ENCODE measurements at places on chromosomes 5 and 9. TPM values are rescaled to one million over a fixed set of nuclear protein-coding genes. Genes with fewer than 3 reads are reported as not detected.

The NR6A1 gene
- polyA plus RNA-seq, result not detected

The SCGB3A2 gene
- not detected for polyA plus RNA-seq

The NUDT12 gene
- polyA plus RNA-seq, result 0.34 TPM

The TAS2R1 gene
- not detected for polyA plus RNA-seq

The PCDHB6 gene
- polyA plus RNA-seq, result not detected

The COL5A1 gene
- polyA plus RNA-seq, result 0.02 TPM

The PCDHA1 gene
- polyA plus RNA-seq, result not detected

The SLC1A1 gene
- polyA plus RNA-seq, result 0.37 TPM

All from CD4-positive, CD25-positive, alpha-beta regulatory T cell (primary cell).